ENCODE measurements at places on chromosomes 4 and X. TPM values are rescaled to one million over a fixed set of nuclear protein-coding genes. Genes with fewer than 3 reads are reported as not detected.

Gene CLIC2
- total RNA-seq = 7.7 TPM

- no peak for DNase-seq
These were observed 9.9 kb upstream of the CCNQ start for GRCh38 chrX:153608806-153609205.

Gene CORIN
- total RNA-seq = 13.0 TPM

Gene USP17L20
- not detected for total RNA-seq

- DNase-seq = no peak
These were observed 174.8 kb downstream of the ENOX2 start for GRCh38 chrX:130728208-130728607.

DNA sequence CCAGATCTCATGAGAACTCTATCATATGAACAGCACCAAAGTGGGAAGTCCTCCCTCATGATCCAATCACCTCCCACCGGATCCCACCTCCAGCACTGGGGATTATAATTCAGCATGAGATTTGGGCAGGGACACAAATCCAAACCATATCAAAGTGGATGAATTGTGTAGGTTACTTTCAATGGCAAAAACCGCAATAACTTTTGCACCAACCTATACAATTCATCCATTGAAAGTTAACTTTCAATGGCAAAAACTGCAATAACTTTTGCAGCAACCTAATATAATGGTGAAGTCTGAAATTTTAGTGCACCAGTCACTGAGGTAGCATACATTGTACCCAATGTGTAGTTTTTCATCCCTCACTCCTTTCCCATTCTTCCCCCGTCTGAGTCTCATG lies 16.6 kb downstream of the STK32B start:
- DNase-seq = no peak

- no peak for DNase-seq
These were observed 12.2 kb downstream of the UCP1 start for GRCh38 chr4:140556372-140557085.

Gene QDPR
- 58.7 TPM for total RNA-seq

- DNase-seq = no peak
These were observed 123.5 kb upstream of the WDR1 start for GRCh38 chr4:10239982-10240654.

Gene EREG
- not detected for total RNA-seq

Gene NXF2B
- total RNA-seq = not detected

DNA sequence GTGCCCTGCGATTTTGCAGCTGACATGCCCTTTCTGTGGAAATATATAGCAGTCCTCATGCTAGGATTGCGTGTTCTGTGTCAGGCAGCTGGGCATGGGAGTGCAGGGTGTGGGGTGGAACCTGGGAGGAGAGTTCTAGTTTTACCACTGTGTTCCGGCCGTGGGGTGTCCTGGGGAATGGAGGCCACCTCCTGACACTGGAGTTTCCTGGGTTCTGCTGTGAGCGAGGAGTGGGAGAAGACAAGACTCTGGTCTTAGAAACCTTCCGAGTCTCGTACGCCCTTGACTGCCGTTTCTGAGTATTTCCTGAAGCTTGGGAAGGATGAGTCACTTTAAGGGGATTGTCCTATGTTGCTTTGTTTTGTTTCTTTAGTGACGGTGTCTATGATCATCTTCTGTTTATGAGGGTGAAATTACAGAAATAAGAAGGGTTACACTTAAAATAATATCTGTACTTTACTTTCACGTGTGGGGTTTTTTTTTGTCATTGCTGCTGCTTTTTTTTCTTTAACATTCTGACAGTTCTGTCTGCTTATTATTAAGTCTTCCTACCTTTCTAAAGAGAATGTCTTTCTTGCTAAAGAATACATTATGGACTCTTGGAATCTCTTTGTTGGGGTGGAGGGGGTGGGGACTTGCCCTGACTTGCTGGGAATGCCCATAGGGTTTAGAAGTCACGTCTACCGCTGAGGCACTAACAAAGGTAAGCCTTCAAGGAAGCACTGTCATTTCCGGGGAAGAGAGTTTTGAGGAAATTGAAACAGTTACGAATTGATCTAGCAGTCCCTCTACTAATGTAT lies 19.1 kb downstream of the CD99 start:
- DNase-seq = no peak

DNA sequence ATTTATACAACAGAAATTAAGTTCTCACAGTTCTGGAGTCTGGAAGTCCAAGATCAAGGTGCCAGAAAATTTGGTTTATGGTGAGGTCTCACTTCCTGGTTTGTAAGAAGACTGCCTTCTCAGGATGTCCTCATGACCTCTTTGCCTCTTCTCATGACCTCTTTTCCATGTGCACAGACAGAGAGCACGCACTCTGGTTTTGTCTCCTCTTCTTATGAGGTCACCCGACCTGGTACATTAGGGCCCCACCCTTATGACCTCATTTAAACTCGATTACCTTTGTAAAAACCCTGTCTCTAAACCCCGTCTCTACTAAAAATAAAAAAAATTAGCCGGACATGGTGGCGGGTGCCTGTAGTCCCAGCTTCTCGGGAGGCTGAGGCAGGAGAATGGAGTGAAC lies 155.9 kb downstream of the KIT start:
- no peak for DNase-seq

DNA sequence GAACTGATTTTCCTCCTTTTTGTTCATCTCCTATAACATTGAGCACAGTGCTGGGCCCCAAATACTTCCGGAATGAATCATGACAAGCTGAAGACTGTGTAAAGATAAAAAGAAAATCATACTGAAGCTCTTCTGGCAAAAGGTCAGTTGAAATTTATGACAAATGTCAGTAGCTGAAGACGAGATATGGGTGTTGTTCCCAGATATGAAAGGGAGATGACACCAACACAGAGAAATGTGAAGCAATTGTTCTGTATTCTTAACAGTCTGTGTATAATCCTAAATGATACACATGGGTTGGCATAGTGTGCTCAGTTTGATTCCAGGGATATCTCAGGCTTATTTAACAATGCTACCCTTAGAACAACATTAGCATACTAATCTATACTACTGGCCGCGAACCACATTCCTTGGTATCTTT lies 170.5 kb upstream of the PITX2 start:
- DNase-seq = no peak

- no peak for DNase-seq
These were observed at the start of gene ODAPH for GRCh38 chr4:75555294-75556164. TSS of gene ODAPH (plus strand) at chr4:75556066. CDS start at chr4:75556083, 17 bp downstream.

Gene ATP8A1
- total RNA-seq = 17.3 TPM

DNA sequence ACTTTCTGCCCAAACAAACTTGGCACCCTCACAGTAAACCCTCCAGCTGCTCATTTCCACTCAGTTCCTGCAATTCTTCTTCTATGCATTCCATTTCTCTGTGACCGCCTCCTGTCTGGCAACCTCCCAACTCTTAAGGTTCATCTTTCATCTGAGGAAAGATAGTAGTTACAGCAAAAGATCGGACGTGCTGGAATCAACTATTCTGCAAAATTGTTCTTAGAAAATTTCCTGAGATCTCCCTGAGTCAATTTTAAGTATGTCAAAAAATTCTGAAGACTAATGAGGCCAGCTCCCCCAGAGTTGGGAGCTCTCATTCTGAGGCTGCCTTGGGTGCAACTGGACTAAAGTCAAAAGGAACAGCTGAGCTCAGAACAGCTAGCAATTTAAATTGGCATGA lies 1026.0 kb downstream of the ADGRL3 start:
- DNase-seq = no peak

DNA sequence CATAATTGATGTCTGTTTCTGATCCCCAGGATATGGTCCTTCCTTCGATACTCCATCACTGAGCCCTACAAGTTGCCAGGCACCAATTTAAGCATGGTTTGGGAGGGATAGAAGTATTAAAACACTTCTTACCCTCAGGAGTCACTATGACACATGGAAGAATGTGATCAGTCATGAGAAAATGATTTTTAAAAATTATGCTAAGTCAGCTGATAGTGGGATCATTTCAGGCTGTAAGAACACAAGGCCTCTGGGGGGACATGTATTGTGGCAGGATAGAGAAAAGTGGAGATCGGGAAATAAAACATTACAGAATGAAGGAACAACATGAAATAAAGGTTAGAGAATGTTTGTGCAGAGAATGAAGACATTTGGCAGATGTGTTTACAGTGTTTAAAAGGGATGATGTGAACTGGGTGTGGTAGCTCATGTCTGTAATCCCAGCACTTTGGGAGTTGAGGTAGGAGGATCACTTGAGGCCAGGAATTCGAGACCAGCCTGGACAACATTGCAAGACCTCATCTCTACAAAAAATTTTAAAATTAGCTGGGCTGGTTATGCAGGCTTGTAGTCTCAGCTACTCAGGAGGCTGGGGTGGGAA lies 64.0 kb downstream of the ELOVL6 start:
- no peak for DNase-seq

Gene USP17L17
- not detected for total RNA-seq

- DNase-seq = no peak
These were observed 69.0 kb downstream of the KLHL13 start for GRCh38 chrX:118047446-118048186.

Gene SLC10A7
- 4.4 TPM for total RNA-seq

DNA sequence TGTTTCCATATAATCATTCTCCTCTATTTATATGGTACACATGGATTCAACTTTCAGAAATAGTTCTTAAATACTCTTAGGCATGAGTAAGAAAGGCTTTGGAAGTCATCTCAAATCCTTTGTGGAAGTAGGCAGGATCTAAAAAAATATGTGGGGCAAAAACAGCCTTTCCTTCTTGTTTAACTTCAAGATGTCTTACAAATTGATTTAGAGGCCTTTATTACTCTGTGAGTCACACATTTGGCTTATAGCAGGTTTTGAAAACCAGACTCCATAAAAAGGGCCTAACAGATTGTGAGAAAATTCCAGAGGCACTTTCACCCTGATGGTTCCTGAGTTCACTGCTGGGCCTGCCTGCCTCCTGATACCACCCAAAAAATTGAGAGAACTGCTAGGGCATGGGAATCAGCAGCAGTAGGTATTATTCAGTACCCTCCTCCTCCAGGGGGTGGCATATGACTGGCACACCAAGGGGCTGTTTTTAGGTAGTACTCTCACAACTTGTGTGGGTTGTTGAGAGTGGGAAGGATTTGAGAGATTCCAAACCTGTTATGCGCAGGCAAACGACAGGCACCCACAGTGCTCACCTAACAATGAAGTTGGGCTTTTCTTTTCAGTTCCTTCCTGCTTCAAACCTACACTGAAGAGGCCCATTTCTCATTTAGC lies 162.7 kb upstream of the MBNL3 start:
- DNase-seq = no peak

Gene GAGE2A
- total RNA-seq = not detected

Gene ADH1C
- total RNA-seq = 2.4 TPM

DNA sequence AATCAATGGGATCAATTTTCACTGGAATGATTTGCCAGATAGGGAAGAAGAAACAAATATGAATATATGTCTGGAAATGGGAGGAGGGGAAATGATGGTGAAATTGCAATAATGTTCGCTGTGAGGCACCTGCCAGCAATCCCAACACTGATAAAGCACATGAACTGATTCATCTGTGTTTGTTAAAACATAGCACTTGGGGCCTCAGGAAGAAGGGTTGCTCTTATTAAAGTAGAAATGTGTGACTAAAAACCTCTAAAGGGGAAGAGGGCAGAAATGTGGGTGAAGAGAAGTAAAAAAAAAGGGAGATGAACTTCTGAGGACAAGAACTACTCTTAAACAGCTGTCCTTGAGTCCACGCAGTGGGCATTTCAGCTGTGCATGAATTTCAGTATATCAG lies 101.4 kb downstream of the C4orf51 start:
- no peak for DNase-seq

Gene MOSPD2
- total RNA-seq = 5.2 TPM

Gene TIGD2
- 2.1 TPM for total RNA-seq

Gene PPBP
- 0.50 TPM for total RNA-seq

Gene TMEM156
- not detected for total RNA-seq

Gene NLGN3
- 0.62 TPM for total RNA-seq

GRCh38 chr4:68466185-68466584 lies 18.9 kb downstream of the TMPRSS11E start:
- DNase-seq = no peak

GRCh38 chr4:187172340-187172761 lies 448.7 kb upstream of the FAT1 start:
- no peak for DNase-seq

GRCh38 chr4:145278341-145279121 lies 98.1 kb upstream of the OTUD4 start:
- DNase-seq = no peak

- DNase-seq = no peak
These were observed 103.4 kb downstream of the PDE5A start for GRCh38 chr4:119525005-119525749.

Gene L1CAM
- total RNA-seq = 2.2 TPM

- no peak for DNase-seq
These were observed 285.0 kb upstream of the AADAT start for GRCh38 chr4:170374770-170375169.

Gene DGAT2L6
- total RNA-seq = not detected

DNA sequence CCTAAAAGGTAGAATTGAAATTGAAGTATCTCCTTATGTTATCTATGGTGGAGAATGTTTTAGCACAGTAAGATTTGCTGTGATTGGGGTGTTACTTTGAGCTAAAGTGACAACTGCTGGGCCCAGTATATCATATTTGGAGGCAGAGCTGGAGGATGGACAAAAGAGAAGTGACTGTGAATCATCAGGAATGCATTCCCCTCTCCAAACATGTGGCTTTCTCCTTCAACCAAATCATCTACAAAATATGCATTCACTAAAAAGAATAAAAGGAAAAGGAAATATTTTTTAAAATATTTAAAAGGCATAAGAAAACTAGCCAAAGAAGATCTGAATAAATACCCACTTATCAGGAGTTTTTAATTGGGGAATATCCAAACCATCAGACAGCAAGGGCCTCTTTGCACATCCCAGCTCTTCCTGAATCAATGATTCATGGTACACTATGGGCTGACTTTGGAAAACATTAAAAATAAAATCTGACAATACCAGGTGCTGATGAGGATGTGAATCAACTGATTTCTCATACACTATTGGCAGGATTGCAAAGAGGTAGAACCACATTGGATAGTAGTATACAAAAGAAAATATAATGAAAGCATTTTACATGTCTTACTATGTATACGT lies 671.7 kb upstream of the NR3C2 start:
- DNase-seq = no peak

DNA sequence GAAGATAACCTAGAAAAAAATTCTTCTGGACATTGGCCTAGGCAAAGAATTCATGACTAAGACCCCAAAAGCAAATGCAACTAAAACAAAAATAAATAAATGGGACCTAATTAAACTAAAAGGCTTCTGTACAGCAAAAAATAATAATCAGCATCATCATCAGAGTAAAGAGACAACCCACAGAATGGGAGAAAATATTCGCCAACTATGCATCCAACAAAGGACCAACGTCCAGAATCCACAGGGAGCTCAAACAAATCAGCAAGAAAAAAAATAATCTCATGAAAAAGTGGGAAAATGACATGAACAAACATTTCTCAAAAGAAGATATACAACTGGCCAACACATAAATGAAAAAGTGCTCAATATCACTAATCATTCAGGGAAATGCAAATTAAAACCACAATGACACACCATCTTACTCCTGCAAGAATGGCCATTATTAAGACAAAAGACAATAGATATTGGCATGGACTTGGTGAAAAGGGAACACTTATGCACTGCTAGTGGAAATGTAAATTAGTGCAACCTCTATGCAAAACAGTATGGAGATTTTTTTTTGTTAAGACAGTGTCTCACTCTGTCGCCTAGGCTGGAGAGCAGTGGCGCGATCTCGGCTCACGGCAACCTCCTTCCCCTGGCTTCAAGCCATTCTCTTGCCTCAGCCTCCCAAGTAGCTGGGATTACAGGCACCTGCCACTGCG lies 29.9 kb downstream of the ELF2 start:
- no peak for DNase-seq

Gene PDGFRA
- total RNA-seq = 57.5 TPM
